ENCODE measurements at places on chromosomes 4 and X.
A peak's percentile ranks its signal among the peaks of the same experiment; 100 is the strongest.

DNA sequence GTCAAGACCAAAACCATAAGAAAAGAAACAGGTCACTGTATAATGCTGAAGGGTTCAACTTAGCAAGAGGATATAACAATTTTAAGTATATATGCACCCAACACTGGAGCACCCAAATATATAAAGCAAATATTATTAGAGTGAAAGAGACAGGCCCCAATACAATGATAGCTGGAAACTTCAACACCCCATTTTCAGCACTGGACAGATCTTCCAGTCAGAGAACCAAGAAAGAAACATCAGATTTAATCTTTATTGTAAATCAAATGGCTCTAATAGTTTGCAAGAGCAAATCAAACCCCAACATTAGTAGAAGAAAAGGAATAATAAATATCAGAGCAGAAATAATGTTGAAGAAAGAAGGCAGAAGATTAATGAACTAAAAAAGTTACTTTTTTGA, 36.2 kb downstream of the MAGED4 start:
- no peak for DNase-seq

- no peak for DNase-seq
These were observed 1.6 kb downstream of the GRIA3 start for GRCh38 chrX:123185721-123186120.

GRCh38 chrX:106177106-106177981, 9.2 kb downstream of the PWWP3B start:
- no peak for DNase-seq

DNA sequence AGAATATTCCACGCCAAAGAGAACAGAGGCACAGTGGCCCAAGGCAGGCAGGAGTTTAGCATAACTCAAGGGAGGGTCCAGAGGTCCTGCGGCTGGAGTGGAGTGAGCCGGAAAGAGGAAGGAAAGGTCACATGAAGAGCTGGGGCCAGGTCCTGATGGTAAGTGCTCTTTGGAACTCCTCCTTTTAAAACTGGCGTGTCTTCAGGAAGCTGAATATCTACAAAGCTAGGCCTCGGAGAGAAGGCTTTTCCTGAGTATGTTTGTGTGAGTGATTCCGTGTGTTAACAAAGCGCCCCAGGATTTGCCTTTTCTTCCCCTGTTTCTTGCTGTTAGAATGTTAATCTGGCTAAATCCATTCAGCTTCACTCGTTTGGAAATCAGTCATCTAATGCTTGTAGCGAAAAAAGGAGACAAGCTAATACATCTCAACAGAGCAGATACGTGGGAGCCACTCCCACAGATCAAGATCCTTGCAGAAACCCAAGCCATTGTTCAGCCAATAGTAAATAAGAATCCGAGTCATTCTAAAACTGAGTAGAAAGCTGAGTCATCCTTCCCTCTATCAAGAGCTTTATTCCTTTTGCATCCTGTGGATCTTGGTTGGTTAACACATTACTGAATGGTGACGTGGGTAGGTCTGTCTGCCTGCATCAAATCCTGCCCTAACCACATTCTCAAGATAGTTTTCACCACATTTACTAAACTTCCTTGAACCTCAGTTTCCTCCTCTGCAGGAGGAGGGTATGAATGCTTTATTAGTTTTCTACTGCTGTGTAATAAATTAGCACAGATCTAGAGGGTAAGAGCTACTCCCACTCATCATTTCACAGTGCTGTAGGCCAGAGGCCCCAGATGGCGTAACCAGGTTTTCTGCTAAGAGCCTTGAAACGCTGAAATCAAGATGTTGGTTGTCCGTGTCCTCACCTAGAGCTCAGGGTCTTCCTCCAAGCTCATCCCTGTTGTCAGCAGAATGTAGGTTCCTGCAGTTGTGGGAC, 43.2 kb upstream of the RBM47 start:
- DNase-seq, result no peak

DNA sequence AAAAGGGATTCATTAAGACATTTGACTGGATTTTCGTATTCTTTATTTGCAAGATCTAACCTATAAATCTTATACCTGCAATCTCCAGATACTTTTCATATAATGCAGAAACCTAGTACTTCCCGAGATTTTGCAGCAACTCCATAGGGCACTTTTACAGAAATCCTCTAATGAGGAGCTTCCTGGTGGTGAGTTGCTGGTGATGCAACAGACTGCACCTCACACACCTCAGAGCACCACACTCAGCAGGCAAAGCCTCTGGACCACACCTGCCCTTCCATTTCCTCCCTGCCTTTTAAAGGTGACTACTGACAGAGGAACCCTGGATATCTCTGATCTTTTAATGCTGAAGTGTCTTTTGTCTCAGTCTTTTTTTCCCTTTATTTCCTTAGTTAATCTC, 289.4 kb downstream of the TRAM1L1 start:
- DNase-seq, result no peak

- no peak for DNase-seq
These were observed 55.1 kb upstream of the PGAM4 start for GRCh38 chrX:78024349-78025059.

- DNase-seq, result no peak
These were observed 388.5 kb upstream of the SPANXN4 start for GRCh38 chrX:142637206-142637605.

GRCh38 chr4:107129611-107130010, 93.5 kb upstream of the DKK2 start:
- DNase-seq, result no peak

GRCh38 chr4:71680706-71681105, 103.2 kb downstream of the GC start:
- no peak for DNase-seq

DNA sequence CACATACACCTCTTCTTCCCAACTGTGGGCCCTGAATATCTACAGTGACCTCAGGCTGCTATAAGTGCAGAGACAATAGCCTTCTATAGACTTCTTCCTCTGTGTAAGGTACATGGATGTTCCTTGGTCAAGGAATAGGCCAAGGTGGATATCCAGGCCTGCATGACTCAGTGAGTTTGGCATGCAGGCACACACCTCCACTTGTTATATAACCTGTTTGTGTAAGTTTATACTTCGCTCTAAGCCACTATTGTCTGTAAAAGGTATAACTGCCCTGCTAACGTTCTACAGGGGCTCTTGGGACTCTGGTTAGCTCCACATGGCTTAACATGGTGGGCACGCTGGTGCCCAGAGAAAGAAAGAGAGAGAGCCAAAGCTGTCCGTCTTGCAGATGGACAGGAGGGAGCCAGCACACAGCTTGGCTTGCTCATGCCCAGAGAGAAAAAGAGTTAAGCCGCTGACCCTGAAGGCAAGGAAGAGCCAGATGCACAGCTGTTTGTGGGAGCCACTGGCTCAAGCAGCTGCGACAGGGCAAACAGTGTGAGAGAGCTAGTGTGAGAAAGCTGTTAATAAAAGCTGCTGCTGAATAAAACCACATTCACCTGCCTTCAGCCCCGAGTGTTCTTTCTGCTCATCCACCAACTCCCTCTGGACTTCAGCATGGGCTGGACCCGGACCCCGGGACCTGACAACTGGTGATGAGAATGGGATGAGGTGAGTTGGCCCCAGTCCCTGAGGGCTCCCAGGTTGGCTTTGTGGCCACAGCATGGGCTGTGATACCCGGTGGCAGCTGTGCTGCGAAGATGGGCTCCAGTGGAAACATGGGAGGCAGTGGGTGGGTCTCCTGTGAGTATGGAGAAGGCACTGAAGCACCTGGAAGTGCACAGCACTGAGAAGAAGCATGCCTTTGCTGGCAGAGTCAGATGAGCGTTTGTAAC, 44.5 kb upstream of the ZBTB33 start:
- no peak for DNase-seq

DNA sequence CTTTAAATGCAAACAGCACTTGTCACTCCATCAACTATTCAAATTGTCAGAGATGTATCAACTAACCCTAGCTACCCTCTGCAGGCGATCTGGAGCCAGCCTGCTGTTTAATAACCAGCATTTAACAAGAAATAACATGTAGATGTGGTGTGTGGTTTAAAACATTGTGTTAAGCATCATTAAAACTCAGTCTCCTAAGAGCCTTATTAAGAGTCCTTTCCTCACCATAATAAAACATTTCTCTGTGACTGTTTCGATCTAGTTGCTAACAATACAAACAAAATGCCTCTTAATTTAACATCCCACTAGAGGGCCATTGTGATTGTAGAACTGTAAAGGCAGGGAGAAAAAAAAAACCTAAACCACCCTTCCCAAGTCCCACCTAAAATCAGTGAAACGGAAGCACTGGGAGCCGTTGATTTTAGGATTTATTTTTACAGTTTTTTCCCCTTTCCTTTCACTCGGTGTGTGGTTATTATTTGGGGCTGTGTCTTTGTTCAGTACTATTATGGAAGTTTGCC, 708.6 kb downstream of the C4orf33 start:
- DNase-seq, result no peak

GRCh38 chr4:17020901-17021300, 122.5 kb upstream of the LDB2 start:
- DNase-seq, result no peak

GRCh38 chr4:17562157-17562556, 14.8 kb upstream of the LAP3 start:
- no peak for DNase-seq

GRCh38 chr4:97720869-97721432, 422.3 kb downstream of the STPG2 start:
- no peak for DNase-seq

DNA sequence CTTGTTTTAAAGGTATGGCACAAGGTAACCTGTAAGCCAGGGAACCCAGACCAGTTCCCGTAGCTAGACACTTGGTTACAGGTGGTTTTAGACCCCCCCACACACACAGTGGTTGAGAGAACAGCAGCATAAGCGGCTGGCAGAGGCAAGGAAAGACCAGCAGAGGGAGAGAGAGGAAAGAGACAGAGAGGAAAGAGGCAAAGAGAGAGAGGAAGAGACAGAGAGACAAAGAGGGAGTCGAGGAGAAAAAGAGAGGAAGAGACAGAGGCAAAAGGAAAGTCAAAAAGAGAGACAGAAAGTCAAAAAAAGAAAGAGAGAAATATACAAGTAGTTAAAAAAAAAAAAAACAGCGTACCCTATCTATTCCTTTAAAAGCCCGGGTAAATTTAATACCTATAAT, 19.5 kb upstream of the PCSK1N start:
- DNase-seq, result no peak

DNA sequence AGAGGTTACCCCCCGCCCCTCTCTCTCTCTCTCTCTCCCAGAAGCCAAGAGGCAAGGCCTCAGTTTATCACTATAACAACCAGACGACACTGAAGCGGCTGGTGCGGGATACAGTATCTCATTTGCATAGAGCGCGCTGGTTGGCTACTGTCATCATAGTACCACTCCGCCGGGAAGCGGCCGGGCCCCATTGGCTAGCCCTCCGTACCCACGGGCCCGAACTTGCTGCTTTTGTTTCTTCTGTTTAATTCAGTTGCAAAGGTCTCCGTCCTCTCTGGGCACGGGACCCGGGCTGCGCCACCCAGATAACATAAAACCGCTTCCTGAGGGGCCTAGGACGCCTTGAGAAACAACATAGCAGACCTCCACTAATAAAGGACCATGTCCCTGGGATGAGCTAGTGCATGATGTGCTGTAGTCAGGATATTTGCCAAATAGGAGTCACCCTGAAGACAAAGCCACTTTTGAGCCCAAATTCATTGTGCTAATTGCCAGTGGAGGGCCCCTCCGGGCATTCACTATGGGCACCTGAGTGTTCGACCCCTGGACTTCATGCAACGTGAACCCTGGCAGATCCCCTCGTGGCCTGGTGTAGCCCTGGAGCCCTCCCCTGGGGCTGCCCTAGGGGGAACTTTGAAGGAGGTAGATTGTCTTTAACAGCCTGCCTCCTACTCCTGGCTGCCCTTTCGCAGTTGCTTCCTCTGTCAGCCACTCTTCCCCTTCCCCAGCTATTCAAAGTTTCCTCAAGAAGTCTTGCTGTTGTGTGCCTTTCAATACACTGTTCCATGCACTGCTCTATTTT, at the start of gene PCYT1B:
TSS of gene PCYT1B (minus strand) at position 91 of the 802 bp plus-strand sequence. CDS start 242 bp downstream, outside the sequence.
- peak; percentile 32 for DNase-seq

DNA sequence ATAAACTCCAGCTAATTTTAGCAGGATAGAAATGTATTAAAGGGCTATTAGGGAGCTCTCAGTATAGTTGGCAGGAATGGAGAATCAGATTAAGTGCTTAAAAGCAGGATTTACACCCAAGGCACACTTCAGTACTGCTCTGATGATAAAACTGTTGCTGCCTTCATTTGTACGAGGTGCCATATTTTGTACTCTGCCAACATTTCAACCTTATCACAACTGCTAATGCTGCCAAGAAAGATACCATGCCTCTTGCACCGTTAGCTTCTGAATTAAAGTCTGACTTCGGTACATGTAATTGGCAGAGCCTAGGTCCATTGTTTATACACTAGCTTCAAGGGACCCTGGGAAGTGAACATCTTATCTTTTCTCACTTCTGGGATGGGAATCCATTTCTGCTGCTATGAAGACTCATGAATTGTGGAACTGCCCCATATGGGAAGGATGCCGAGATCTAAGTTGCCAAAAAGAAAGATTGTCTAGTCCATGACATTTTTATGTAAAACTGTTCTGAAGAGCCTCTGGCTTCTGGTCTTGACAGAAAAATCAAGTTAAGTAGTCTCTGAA, 624.0 kb upstream of the IGFBP7 start:
- DNase-seq, result no peak

GRCh38 chr4:182576601-182577289, 333.5 kb downstream of the TENM3 start:
- DNase-seq, result no peak

DNA sequence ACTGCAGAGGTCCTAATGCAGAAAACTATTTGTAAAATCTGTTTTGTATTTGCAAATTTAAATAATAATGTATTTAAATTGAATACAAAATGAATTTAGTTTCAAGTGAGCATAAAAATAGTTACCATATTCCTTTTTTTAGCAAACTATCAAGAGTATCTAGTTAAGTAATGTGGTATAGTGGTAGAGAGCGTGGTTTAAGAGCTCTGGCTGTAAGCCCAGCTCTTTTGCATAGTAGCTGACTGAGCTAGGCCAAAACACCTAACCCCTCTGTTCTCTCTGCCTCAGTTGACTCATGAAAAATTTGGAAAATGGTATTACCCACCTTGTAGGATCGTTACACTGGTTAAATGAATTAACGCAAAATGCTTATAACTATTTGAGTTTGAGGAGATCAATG, 18.1 kb upstream of the ADAD1 start:
- DNase-seq, result no peak

DNA sequence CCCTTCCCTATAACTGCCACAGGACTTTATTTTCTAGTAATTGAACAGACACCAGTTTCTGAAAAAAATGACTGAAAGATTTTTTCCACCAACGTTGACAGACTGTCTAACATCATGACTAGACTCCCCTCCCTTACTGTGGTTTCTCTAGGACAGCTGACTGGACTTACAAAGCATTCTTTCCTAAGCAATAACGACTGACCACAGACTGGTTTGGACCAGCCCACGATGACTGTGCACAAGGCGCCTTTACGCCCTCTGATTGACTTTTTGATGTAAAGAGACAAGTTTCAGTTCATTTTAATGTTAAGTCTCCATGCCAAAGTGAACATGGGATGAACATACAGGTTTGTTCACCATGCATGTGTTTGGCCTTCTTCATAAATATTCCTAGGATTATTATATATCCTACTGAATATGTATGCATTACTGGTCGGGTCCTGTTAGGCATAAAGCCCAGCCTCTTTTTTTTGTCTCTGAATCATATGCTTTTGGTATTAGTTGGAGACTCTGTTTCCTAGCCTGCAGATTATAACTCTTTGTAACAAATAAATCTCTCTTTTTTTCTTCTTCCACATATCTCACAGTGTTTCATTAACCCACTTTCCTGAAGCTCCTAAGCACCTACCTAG, 50.5 kb upstream of the UGT2B4 start:
- DNase-seq, result no peak

Data from activated T-cell treated with anti-CD3 and anti-CD28 coated beads for 1 hour (primary cell).